ENCODE measurements at places on chromosomes 12 and 14. TPM values are rescaled to one million over a fixed set of nuclear protein-coding genes. Genes with fewer than 3 reads are reported as not detected.

The PTCSC3 gene
- polyA plus RNA-seq, result not detected

The TCL1B gene
- 0.11 TPM for polyA plus RNA-seq

The PMEL gene
- polyA plus RNA-seq, result 1.1 TPM

The FOXA1 gene
- not detected for polyA plus RNA-seq

The NFATC4 gene
- 39.2 TPM for polyA plus RNA-seq

The RITA1 gene
- 10.4 TPM for polyA plus RNA-seq

DNA sequence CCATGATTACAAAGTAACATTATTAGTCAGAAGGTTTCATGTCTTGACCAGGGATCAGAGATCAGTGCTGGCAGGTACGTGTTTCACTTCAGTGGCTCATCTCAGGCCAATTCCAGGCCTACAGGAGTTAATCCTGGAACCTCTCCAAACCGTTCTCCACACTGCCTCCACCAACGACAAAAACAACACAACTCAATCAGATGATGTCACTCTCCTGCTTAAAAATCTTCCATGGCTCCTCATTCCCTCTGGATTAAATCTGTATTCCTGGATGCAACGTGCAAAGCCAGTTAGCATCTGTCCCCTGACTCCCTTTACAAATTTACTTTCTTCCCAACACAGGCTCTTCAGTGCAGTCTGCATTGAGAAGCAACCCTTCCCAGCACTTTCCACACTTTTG lies 34.3 kb upstream of the TXNRD1 start:
- no peak for DNase-seq

- DNase-seq, result no peak
Observed at GRCh38 chr14:94278731-94279130, 14.3 kb downstream of the SERPINA10 start.

DNA sequence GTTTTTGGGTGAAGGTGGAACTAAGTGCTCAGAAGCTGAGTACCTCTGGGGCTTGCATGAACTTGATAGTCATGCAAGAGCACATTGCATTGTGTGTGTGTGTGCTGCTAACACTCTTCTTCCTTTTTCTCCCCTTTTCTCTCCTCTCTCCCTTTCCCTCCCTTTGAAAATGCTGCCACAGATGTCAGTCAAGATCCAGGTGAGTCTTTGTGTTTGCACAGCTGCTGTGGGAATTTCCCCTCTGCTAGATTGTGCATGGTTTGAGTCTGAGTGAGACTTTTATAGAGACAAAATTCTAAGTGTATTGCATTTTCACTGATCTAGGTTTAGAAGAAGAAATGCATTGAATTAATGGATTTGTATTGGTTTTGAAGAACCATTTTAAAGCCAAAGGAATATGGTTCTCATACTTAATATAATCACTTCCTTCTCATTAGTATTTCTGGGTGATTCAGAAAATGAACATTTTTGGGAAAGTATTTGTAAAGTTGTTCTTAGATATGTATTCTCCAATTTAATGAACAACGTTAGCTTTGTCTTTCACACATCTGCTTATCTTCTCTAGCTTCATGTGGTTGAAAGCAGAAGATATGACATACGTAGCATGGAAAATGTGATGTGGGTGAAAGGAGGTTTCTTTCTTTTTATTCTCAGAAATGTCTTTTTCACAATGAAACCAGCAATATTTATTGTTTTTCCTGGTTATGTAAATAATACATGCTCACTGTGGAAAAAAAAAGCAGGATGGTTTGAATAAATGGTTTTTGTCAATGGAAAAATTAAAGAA lies 108.5 kb downstream of the NRXN3 start:
- no peak for DNase-seq

DNA sequence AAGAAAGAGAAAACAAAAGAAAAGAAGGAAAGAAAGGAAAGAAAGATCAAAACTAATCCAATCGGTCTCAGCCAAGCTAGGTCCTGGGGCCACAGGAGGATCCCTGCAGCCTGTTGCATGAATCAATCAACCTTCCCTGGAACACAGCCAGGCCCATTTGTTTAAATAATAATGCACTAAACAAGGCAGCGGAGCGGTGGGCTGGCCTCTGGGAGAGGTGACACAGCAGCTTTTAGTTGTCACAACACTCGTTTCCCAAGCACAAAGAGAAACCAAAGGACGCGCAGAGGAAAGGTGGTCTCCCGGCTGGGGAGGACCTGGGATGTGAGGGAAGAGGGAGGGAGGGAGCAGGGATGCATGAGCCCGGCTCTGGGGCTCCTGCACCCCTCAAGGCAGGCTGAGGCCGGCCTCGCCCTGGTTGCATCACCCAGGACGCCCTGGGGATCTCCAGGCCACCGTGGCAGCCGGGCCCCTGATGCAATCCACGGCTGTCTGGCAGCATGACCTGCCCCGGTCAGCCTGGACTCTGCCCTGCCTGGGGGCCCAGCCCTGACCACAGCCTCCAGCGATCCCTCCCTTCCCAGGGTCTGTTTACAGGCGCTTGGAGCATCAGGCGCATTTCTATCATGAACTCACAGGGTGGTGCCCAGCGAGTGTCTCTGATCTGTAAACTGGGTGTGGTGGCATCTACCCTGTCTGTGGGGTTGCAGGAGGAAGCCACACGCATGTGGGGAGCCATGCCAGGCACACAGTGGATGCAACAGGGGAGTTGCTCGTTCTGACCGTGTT lies 32.5 kb downstream of the MMP17 start:
- no peak for DNase-seq

DNA sequence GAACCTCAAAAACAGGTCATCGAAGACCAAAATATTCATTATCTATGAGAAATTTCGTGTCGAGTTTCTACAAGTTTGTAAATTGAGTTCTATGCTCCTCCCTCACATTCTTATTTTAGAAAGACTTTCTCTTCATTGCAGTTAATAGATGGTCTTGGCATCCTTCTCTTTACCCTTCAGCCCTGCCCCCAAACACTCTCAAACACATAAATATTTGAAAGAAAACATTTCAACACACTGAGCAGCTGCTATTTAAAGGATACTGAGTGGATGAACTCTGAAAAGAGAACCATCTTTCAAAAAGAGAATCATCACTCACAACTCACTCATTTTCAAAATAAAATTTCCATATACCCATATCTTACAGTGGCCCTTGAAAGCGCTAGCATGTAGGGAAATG lies 67.1 kb downstream of the NUAK1 start:
- no peak for DNase-seq

DNA sequence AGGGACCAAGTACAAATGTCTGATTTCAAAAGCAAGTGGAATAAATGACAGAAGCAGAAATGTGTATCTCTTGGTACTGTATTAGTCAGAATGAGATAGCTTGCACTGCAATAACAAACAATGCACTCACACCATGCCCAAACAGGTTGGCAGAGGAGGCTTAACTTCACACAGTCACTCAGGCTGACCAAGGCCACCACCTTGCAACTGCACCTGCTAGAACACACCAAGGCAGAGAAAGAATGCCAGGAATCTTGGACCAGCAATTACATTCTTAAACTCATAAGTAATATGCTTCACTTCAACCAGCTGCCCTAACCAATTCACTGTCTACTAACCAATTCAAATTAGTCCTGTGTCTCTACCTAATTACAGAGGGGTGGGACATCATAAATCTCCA lies 378.3 kb downstream of the BCL11B start:
- DNase-seq, result no peak

- DNase-seq, result no peak
Observed at GRCh38 chr12:120132863-120133385, 16.4 kb upstream of the RAB35 start.

Measured in forelimb muscle (tissue), 1 donor.